Central memory CD4-positive, alpha-beta T cell (primary cell): ENCODE measurements at places on chromosomes 12 and 14.

- DNase-seq = no peak
These were observed 3.9 kb downstream of the KDM2B start for GRCh38 chr12:121576851-121577391.

- DNase-seq = no peak
These were observed 506.8 kb downstream of the LRFN5 start for GRCh38 chr14:42113358-42114069.

DNA sequence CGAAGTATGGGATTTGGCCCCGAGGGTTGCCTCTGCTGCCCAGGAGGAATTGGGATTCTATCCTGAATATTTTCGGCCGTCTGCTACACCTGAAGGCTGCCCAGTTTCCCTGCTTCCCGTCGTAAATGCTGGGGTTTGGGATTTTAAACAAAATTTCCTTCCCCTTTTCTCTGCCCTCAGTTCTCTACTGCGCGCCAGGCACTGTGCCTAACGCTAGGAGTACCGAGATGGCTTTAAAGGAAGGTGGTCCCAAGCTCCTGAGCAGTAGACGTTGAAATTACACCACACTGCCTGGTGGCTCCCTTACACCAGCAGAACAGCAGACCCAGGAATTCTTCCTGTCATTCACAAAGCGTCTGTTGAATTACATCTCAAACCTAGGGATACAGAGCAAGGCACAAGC, 566 bp upstream of the PRDM4 start:
- DNase-seq = no peak

DNA sequence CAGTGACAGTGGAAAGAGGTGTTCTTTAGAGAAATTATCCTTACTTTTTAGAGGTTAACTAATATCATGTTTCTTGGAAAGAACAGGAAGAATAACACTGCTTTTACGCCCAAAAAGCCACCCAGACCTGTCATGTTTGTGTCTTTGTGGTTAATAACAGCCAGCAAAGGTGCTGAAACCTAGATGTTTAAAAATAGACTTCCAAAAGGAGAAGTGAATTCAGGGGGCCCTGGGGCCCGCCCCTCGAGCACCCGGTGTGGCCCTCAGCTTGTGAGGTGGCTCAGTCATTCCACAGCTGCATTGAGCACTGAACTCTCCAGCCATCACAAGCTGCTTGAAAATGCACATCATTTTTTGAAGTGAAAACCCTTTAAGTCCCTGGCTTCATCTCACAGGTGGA, 20.8 kb upstream of the AMN start:
- no peak for DNase-seq

GRCh38 chr14:63223596-63223995, 19.4 kb downstream of the RHOJ start:
- no peak for DNase-seq

DNA sequence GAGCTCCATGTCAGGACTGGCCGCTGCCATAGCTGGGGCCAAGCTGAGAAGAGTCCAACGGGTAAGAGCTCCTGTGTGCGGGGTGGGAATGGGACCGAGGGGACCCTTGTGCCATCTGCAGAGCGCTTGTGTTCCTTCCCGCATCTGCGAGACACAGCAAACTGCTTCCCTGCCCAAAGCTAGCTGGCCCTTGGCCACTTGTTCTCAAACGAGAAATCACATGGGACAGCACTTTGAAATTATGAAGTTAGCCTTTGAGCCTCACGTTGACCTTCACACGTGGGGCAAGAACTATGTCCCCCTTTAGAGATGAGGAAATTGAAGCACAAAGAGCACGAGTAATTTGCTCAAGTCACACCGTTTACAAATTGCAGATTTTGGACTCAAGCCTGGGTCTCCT, 30.8 kb downstream of the DEGS2 start:
- DNase-seq = no peak

GRCh38 chr12:71197460-71197859, 39.7 kb upstream of the TSPAN8 start:
- no peak for DNase-seq

DNA sequence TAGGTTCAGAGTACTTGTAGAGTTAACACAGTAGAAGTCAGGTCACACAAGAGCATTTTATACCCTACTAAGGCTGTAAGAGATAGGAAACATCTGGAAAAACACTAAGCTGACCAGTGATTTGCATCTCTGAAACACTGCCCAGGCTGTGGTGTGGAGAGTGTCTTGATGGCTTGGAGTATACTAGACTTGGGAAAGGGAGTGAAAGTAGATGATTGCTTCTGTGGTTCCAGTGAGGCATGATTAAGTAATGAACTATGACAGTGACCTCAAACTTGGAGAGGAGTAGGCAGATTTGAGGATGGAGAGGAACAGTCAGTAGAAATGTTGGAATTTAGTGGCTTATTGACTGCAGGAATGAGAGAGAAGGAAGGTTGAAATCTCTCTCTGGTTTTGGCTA, 201.2 kb downstream of the FLRT2 start:
- DNase-seq = no peak

GRCh38 chr14:55130196-55130550, 1.1 kb downstream of the LGALS3 start:
- DNase-seq = no peak

DNA sequence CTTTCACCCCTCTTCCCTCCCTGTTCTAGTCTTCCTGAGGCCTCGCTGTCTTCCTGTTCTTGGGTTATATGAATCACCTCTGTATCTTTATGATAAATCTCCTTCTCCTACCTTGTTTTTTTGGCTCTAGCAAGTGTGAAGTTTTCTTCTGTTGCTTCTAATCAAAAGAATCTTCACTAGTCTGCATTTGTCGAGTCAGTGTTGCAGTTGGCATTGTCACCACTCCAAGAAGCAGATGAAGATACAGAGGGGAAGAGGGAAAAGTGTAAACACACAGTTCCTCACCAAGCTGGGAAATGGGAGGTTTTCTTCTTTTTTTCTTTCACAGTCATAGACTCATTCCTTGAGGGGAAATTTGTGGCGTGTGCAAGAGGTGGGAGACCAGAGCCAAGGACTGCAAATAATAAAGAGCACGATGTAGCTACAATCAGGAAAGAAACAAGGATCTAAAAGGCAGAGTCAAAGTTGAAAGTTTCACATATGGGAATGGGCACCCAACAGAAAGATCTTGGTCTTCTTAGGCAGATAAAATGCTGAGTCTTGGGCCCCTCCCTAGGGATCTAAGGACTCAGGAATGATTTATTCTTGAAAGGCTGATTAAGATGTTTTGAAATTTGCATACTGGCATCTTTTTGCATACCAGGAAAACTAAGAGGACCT, 22.2 kb upstream of the PRICKLE1 start:
- DNase-seq = no peak
